ENCODE measurements at places on chromosomes 5 and 9.

GRCh38 chr5:141692919-141693725 lies 11.1 kb upstream of the ARAP3 start:
- DNase-seq = no peak

DNA sequence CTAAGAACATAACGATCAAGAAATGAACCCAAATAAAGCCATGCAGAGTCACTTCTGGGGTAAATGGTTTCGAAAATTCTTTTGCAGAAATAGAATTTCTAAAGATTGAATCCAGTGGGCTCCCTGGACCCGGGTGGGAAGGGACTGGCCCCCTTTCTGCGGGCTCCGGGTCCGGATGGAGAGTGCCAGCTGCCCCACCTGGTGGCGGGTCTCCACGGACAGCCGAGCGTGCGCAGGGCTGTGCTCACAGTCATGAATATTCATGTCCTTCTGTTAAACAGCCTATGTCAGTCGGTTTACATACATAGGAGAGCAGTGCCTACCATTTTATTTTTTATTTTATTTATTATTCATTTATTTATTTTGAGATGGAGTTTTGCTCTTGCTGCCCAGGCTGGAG lies 4.7 kb upstream of the PPP1R26 start:
- no peak for DNase-seq

GRCh38 chr5:11268891-11269290 lies 507.9 kb upstream of the DAP start:
- no peak for DNase-seq

GRCh38 chr9:131645078-131645776 lies 94.6 kb downstream of the RAPGEF1 start:
- peak; percentile 6 for DNase-seq

- no peak for DNase-seq
These were observed 48.8 kb downstream of the MAST4 start for GRCh38 chr5:66645039-66645438.

DNA sequence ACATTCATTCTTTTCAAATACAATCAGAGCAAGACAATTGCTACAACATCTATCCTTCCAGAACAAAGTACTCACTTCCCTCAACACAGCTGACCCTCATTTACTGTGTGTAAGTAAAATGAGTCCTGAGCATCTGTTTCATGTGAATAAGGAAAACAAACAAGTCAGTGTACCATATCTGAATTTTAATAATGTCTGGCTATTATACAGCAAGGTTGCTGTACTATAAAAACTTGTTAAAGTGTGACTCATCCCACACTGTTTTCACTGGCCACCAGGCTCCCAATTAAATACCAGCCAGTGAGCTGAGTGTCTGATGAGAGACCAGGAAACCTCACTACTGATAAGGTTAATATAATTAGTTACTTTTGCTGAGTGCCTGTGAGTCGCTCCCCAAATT lies 339.8 kb downstream of the AGTPBP1 start:
- DNase-seq = no peak

DNA sequence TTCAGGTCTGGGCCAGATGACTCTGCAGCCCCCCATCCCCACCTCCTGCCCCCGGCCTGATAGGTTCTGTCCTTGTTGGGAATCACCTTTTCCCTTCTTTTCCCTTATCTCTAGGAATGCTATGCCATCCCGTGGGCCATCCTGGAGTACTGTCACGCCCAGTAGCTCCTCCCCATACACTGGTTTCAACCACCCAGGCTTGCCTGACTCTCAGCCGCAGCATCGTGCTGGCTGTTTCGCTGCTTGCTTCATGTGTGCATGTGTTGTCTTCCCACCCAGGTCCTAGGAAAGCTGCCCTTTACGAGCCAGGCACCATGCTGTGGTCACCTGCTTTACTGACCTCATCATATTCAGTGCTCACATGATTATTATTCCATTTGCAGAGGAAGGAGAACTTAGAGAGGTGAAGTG lies 71.8 kb downstream of the ANGPTL2 start:
- no peak for DNase-seq

DNA sequence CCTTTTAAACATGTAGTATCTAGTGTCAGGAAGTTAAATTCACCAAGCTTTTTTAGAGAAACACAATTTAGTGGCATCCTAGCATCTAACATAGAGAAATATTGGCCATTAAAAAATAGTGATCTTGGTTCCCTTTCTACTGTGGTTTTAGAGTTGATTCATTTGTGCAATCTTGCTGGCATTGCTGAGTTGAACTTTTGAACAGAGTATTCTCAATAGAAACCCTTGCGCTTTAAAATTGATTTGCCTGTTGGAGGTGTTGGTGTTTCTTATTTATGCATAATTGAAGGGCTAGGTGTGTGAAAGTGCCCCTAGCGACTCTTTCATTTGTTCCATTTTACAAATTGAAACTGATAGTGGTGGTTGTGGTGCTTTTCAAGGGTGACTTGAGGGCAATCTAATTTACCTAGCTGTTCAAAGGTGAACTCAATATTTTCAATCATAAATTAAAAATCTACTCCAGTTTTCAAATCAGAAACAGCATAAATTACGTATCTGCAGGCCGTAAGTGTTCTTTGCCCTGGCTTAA lies 73.0 kb upstream of the MPDZ start:
- DNase-seq = no peak

DNA sequence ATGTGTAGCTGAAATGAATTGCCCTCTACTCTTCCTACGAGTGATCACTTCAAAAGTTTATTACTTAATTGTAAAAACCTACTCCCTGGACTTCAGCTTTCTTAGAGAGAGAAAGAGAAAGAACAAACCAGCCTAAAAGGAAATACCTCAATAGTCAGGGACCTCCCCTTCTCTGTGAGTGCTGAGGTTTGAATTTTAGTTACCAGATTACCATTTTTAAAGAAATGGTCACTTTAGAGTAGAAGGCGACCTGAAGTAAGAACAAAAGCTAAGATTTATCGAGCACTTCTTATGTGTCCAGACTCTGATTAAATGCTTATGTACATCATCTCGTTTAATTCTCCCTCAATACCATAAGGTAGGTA lies 11.3 kb downstream of the RAPGEF1 start:
- DNase-seq = no peak

DNA sequence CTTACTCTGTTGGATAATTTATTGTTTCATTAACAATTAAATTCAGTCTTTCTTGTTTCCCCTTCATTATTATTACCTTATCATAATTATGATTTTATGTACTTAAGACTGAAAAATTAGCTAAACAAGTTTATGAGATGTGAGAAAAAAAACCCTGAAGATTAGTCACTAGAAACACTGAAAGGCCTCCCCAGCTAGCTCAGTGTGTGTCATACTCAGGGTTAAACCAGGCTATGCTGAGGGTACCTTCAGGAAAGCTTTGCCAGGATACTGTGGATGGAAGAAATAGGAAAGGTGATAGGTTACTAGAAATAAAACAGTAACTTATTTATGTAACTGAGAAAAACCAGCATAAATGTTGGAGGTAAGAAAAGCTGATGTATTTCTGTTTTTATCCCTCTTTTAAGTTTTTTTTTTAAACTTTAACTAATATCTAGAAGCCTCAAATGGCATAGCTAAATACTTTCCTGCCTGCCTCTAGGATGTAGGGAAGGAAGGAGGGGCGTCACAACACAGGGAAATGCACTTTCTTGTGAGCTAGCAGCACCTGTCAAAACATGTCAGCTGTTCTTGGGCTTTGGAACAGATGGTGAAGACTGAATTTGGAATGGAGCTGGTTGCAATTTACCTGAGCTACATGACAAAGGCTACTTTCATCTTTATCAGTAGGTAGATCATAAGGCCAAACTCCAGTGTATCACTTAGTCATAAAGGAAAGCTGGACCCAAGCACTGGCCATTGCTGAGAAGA lies 24.2 kb downstream of the NMRK1 start:
- no peak for DNase-seq

DNA sequence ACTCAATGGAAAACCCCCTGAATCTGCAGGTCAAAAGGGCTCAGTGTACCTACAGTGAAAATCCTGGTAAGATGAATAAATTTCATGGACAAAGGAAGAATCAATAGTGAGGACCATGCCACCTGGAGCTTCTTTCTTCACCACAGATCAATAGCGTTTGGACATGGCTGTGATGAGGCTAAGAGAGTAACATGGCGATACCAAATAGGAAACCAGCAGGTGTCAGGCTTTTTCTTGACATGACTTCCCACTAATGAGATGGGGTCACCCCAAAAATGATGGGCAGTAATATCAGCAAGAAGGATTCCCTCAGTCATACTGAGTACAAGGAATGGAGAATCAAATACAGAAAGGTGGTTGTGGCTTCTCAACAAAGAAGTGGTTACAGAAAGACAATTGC lies 208.5 kb upstream of the PLPPR1 start:
- no peak for DNase-seq

GRCh38 chr5:173745557-173745956 lies 129.1 kb upstream of the BOD1 start:
- no peak for DNase-seq

GRCh38 chr5:93621327-93621798 lies 38.3 kb downstream of the NR2F1 start:
- DNase-seq = peak; percentile 29

DNA sequence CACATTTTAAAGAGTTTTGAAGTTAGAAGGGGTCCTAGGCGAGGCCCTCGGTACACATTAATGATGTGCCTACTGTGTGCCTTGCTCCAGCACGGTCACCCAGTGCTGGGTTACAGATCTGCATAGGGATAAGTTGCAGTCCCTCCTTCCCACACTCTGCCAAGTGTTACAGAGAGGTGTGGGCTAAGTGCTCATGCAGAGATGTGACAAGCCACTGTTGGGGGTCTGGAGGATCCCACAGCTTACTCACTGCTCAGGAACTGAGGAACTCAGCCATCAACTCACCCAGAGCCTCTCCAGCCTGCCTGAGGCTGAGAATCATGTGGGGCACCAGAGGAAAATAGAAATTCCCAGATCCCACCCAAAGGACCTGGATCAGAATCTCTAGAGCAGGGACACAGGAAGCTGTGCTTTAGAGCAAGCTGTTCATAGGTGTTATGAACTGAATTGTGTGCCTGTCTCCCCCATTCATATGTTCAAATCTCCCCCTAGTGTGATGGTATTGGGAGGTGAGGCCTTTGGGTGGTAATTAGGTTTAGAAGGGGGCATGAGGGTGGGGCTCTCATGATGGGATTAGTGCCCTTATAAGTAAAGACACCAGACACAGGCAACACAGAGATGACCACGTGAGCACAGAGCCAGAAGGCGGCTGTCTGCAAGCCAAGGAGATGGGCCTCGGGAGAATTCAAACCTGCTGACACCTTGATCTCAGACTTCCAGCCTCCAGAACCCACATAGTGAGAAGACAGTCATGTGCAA lies 164.1 kb downstream of the HSD17B3 start:
- DNase-seq = no peak

DNA sequence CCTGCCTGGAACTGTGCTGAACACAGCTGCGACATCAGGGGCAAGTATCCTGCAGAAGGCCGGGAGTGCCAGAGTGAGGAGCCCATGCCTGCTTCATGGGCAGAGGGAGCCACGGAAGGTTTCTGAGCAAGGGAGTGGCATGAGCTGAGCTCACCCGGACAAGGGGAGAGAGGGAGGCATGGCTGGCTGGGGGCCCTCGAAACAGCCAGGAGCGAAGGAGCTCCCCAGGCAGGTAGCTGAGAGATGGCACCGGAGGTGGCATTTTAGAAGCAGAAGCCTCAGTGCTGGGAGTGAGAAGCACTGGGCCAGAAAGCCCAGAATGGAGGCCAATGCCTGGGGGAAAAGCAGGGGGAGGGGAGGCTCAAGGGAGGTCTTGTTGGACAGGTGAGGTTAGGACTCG lies 56.9 kb upstream of the SARDH start:
- no peak for DNase-seq

GRCh38 chr5:173730632-173731298 lies 114.3 kb upstream of the BOD1 start:
- DNase-seq = no peak

- DNase-seq = no peak
These were observed 702 bp upstream of the PRELID2 start for GRCh38 chr5:145835848-145836239.

DNA sequence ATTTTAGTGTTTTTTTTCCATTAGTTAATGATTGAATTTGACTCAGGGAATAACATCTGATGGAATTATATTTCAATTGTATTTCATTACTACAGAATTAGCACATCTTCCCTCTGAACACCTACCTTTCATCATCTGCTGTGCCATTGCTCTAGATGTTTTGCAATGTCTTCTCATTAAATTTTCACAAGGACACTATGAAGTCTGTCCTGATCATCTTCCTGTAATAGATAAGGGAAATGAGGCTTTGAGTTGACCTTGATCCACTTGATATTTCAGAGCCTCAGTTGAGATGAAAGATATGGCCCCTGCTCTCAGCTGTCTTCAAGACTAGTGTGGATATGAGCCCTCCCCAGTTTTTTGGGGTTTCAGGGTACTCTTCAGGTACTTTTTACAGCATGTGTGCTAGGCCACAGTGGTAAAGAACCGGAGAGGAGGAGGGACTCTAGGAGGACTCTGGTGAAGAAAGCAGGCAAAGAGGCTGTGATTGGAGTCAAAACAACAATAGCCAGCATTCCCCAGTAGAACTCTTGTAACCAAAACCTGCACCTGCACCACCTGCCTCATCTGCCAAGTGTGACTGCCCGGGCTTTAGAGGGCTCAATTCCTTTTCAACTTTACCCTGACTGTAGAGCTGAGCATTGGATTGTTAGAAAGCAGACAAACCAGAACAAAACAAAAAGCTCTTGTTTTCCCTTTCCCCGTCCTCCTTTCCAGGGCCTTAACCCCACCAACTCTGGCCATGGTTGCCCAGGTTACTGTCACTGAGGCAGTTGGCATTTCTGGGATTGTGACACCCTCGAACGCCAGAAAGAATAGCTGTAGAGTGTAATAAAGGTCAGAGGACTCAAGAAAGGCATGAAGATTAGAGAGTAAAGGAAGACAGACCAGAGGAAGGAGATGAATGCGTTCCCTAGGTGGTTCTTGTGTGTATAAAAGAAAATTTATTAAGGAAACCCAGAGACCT lies 56.3 kb downstream of the ERAP1 start:
- no peak for DNase-seq

- DNase-seq = no peak
These were observed 1.0 kb downstream of the CSNK1A1 start for GRCh38 chr5:149550268-149550583.

- DNase-seq = no peak
These were observed 49.9 kb upstream of the SLIT3 start for GRCh38 chr5:169350759-169351240.

- DNase-seq = no peak
These were observed 215.5 kb upstream of the TMEM161B start for GRCh38 chr5:88483964-88484672.

DNA sequence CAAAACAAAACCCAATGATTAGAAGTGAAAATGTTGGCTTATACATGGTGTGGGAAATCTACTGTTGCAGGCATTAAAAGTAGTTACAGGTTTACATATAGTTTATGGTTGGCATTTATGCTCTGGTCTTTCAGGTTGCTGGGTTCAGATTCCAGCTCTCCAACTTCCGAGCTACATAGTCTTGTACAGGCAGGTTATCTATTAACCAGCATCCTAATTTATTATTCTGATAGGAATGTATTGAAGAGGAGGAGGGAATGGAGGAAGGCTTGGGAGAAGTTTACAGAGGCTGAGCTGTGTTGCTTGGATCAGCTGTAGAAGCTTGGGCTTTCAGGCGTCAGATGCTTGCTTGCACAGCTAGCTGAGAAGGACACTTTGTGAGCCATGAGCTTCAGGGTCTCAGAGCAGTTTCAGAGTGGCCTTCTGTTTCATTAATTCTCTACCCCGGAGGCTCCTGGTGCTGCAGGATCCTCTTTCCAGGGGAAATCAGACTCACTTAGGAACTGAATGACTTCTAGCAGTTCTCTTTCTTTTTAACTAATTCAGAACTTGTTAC lies 11.7 kb upstream of the ERBIN start:
- DNase-seq = no peak
